Right ventricle myocardium superior (tissue), 1 donor: ENCODE measurements at places on chromosomes 3 and 15. TPM values are rescaled to one million over a fixed set of nuclear protein-coding genes. Genes with fewer than 3 reads are reported as not detected.

DNA sequence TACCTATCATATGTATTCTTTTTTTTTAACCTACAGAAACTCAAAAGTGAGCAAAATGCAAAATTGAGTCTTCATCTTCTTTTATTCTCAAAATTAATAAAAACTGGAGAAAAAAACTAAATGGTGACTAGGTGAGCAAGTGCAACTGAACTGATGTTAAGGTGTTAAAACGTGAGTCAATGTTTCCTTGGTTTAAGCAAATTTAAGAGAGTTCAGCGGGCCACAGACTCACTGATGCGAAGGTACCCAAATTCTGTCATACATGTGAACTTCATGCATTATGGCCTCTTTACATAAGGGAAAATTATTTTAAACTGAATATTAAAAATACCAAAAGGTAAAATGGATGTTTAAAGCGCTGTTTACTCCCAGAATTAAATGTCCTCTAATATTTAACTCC, 206.6 kb downstream of the FOXP1 start:
- DNase-seq, result no peak

DNA sequence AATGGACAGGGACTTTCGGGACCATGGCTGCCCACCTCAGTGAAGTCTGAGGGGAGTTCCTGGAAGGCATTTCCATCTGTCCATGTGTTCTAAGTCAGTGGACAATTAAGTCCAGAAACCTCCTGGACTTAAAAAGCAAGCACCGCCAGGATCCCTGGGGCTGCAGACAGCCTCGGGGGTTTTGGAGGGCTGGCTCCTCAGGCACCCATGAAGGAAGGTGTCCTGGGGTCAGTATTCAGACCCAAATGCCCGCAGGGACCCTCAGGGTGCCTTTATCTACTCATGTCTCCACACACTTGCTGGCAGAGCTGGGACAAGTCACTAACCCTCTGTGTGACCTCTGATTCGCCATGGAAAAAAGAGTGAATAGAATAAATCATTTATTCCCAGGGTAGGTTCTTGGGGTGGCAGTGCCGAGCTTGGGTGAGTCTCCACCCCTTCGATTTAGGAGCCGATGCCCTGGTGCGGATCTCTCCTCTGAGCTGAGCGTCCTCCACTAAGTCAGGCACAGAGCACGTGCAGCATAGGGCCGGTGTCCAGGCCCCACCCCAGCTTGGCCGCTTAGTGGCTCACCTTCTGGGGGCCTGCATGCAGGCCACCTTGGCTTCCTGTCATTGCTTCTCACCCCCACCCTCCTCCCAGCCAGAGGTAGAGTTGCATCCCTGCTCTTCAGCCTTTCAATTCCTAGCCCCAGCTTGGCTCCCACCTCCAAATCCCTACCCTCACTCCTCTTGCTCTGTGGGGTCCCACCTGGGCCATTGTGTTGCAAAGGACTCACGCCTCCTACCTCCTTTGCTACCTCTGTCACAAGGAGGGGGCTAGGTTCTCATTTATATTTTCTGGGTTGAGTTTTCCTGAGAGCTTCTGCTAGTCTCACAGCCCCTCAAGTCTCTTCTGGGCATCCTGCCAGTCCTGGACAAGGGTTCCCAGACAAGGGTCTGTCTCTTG, 19.9 kb downstream of the SLC6A6 start:
- no peak for DNase-seq

GRCh38 chr15:80123034-80123433, 29.8 kb upstream of the FAH start:
- DNase-seq, result no peak

DNA sequence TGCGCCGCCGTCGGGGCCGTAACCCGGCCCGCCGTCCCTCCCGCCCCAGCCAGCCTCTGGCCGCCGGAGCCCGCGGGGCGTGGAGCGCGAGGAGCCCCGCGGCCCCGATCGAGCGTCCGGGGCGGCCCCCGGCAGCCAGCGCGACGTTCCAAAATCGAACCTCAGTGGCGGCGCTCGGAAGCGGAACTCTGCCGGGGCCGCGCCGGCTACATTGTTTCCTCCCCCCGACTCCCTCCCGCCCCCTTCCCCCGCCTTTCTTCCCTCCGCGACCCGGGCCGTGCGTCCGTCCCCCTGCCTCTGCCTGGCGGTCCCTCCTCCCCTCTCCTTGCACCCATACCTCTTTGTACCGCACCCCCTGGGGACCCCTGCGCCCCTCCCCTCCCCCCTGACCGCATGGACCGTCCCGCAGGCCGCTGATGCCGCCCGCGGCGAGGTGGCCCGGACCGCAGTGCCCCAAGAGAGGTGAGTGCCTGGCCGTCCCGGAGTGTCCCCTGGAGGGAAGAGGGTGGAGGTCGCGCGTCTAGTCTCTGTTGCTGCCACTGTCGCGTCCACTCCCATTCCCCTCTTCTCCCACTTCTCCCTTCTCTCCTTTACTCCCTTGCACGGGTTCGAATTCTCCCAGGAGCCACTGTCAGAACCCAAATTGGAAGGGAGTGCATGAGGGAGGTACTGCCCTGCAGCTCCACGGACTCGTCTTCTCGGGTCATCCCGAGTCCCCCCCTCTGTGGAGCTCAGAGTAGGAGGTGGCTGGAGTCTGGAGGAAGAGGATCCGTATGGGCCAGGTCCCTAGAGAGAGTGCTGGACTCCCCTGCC, 585 bp downstream of the CSK start:
- peak; percentile 79 for DNase-seq

- no peak for DNase-seq
Observed at GRCh38 chr15:27427276-27427675, 456.3 kb downstream of the GABRG3 start.

- no peak for DNase-seq
Observed at GRCh38 chr3:191376516-191377141, 46.3 kb upstream of the UTS2B start.

Gene NRROS
- 2.4 TPM for total RNA-seq

Gene SYNPR
- not detected for total RNA-seq
